ENCODE measurements at places on chromosomes 16 and 17.

GRCh38 chr17:5702951-5703510 lies 118.7 kb upstream of the NLRP1 start:
- no peak for DNase-seq

DNA sequence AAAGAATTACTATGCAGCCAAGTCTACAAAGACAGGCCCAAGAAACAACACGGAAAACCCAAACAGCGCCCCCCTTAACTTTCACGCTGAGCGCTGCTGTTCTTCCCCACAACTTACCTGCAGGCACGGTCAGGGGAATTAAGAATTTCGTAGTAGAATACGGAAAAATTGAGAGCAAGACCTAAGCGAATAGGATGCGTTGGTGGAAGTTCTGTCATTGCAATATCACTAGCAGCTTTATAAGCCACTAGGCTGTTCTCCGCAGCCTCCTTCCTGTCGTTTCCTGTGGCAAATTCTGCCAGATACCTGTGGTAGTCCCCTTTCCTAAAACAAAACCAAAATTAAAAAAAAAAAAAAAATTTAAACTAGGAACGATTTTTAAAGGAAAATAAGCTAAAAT lies 39.0 kb downstream of the YWHAE start:
- no peak for DNase-seq

- no peak for DNase-seq
Observed at GRCh38 chr16:16007743-16008111, 58.3 kb downstream of the ABCC1 start.

- no peak for DNase-seq
Observed at GRCh38 chr16:13435873-13436474, 484.0 kb upstream of the ERCC4 start.

GRCh38 chr16:89873972-89874689 lies 739 bp downstream of the TCF25 start:
- peak; percentile 91 for DNase-seq

- no peak for DNase-seq
Observed at GRCh38 chr17:49515196-49515770, 20.2 kb downstream of the NGFR start.

GRCh38 chr16:75264999-75265910 lies 13.8 kb upstream of the BCAR1 start:
- no peak for DNase-seq

DNA sequence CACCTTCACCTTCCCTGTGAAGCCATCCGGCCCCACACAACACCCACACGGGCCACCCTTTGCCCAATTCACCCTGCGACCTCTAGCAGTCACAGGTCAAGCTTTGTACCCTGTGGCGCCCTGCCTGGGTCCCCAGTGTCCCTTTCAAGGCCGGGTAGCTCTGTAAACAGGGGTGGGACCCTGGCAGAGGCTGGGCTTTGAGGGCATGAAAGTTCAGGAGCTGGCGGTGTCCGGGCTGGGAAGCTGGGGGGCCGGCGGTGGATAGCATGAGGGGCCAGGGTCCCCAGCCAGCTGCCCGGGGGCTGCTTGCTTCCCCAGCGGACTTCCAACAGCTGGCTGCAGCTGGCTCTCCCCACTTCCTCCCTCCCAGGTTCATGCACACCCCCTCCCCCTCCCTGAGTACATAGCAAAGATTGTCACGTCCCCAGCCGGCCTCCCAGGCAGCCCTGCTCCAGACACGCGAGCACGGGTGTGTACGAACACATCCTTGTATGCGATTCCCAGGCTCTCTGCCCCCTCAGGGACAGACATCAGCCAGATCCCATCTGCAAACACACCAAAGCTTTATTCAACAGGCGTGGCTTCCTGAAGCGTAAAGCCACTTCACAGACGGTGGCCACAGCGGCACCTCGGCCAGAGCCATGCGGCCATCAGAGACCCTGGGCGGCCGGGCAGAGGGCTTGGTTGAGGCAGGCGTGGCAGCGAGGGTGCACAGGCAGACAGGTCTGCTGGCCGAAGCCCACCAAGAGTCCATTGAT lies 8.2 kb downstream of the NTHL1 start:
- no peak for DNase-seq

GRCh38 chr16:2956579-2956956 lies 7.5 kb upstream of the KREMEN2 start:
- no peak for DNase-seq

DNA sequence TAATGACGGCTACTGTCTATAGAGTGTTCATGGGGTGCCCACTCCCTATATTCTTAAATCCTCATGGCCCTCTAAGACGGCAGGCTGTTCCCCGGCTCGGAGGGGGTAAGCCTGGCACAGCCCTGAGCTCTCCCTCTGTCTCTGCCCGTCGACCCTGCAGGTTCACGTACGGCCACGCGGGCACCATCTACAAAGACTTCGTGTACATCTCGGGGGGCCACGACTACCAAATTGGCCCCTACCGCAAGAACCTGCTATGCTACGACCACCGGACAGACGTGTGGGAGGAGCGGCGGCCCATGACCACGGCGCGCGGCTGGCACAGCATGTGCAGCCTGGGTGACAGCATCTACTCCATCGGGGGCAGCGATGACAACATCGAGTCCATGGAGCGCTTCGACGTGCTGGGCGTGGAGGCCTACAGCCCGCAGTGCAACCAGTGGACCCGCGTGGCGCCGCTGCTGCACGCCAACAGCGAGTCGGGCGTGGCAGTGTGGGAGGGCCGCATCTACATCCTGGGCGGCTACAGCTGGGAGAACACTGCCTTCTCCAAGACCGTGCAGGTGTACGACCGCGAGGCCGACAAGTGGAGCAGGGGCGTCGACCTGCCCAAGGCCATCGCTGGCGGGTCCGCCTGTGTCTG lies 13.2 kb downstream of the KLHL36 start:
- no peak for DNase-seq

DNA sequence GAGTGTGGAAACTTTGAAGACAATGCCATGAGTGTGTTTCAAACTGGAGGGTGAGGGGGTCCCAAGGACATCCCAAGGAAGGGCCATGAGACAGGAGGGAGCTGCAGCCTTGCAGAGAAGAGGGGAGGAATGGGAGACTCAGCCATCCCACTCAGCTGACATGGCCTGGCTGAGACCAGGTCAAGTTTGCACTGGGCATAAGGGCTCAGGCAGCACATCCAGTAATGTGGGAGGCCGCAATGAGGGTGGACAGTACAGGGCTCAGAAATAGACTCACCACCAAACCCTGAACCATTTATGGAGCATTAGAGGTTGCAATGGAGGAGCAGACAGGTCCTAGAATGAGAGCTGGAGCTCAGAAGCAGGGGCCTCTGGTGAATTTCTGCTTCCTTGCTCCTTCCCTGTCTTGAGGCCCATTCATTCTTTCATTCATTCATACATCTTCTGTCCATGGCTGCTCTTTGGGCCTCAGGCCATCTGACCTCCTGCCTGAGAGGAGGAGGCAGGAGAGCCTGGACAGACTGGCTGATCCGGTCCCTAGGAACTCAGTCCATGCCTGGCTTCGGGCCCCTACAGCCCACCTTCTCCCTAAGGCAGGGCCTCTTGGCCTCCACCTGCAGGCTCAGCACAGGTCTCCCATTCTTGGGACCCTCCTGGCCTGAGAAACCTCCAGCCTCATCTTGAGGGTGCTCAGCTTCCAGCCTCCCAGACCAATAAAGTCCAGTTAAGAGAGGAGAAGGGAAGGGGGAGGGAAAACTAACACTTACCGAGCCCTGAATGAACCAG lies 70.5 kb upstream of the CDH5 start:
- no peak for DNase-seq

- no peak for DNase-seq
Observed at GRCh38 chr17:75691371-75691791, 24.2 kb downstream of the SAP30BP start.

GRCh38 chr17:72030067-72030899 lies 90.5 kb upstream of the SOX9 start:
- DNase-seq: no peak

GRCh38 chr17:80459234-80459633 lies 17.2 kb downstream of the NPTX1 start:
- DNase-seq: no peak

DNA sequence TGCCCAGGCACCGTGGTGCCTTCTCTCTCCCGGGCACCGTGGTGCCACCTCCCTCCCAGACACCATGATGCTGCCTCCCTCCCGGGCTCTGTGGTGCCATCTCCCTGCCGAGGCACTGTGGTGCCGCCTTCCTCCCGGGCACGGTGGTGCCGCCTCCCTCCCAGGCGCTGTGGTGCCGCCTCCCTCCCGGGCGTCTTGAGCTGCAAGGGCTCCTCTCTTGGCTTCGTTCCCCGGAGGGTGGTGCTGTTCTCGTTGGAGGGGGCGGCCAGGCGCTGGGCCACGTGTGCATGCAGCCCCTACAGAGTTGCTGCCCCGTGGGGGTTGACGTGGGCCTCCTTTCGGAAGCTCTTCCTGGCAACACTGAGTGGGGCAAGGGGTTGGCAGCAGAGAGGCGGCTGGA lies 8.2 kb downstream of the CENPX start:
- no peak for DNase-seq

DNA sequence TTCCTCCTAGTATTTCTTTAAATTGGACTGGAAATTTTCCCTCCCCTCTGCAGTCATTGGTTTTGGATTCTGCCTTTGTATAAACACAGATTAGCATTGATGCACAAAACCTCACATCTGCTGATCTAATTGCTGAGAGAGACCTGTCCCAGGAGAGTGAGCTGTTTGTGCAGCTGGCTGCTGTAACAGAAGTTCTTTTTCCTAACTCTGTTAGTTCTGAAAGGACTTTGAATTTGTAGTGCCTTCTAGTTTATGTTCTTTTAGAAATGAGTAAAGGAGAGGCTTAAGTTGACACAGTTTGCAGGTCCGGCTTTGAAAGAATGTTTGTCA lies 45.2 kb upstream of the KPNB1 start:
- DNase-seq: no peak

DNA sequence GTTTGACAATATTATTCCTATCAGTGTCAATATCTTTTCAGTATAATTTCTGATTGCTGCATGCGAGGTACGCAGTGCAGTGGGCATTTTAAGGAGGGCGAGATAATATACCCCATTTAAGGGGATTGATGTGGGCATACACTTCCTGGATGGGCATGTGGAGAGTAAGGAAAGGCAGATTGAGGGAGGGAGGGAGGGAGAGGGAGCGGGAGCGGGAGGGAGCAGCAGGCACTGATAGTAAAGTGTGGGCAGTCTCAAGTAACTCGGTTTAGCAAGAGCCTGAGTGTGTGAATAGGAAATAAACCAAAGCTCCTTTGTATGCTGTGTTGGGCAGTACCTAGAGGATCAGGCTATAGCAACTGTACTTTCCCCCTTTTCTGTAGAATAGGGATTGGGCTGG lies 5.1 kb downstream of the BPTF start:
- no peak for DNase-seq

DNA sequence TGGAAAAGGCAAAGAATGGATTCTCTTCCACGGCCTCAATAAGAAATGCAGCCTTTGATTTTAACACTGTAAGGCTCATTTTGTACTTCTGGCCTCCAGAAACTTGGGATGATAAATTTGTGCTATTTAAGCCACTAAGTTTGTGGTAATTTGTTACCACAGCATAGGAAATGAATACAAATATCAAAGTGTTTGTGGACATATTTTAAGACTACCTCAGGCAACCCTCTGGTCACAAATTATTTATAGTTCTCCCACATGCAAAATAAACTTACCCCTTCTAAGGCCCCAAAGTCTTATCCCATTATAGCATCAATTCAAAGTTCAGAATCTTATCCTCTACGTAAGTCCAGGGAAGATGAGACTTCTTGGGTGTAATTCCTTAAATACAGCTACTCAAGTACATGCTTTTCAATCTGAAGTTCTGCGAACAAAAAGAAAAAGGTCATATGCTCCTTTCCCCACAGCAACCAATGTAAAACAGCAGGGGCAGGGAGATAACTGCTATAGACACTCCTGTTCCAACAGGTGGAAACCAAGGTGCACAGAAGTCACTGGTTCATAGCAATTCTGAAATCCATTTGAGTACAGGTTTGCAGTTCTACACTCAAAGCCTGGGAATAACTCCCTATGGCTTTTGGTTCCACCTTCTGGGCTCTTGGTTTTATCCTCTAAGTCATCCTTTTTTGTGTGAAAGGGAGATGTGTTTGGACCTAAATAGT lies 5.4 kb upstream of the EFCAB13 start:
- no peak for DNase-seq
